Effector memory CD8-positive, alpha-beta T cell (primary cell): ENCODE measurements at places on chromosomes 7 and 10.

DNA sequence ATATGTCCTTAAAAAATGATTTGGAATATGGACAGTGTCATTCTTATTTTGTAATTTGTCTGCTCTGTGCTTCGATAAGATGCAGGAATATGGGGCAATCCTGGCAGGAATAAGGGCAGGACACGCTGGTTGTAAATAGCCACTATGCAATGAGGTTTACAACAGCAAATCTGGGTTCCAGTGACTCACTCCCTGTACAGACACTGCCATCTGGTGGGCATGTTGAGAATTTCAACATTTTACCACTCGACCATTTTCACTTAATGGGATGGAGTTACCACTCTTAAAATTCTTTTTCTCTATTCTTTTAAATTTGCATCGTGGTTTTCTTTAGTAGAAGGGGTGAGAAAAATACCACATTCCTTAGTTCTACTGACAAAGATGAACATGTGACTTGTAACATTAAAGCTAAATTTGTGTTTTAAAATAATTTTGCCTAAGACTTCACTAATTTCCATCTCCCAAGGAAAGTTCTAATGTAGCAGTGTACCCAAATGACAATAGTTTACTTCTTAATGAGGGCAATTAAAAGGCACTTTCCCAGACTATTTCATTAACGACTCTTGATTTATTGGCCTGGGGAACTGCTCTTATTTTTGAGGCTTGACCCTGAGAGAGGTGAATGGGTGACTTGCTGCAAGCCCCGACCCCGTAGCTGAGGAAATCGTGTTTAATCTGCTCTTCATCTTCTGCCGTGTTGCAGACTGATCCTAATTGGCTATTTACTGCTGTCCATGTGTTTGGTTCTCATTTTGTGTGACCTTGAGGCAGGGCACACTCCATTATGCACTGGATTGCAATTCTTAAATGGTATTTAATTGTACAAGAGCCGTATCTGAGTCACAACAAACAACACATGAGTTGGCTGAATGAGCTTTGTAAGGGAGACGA is 173.6 kb upstream of the IMMP2L start:
- H3K36me3 ChIP-seq: no peaks in the 10 kb centered on the region
- H3K4me1 ChIP-seq: no peaks in the 10 kb centered on the region
- peak; percentile 61 for DNase-seq
- no peak overlapping the region for H3K27ac ChIP-seq

DNA sequence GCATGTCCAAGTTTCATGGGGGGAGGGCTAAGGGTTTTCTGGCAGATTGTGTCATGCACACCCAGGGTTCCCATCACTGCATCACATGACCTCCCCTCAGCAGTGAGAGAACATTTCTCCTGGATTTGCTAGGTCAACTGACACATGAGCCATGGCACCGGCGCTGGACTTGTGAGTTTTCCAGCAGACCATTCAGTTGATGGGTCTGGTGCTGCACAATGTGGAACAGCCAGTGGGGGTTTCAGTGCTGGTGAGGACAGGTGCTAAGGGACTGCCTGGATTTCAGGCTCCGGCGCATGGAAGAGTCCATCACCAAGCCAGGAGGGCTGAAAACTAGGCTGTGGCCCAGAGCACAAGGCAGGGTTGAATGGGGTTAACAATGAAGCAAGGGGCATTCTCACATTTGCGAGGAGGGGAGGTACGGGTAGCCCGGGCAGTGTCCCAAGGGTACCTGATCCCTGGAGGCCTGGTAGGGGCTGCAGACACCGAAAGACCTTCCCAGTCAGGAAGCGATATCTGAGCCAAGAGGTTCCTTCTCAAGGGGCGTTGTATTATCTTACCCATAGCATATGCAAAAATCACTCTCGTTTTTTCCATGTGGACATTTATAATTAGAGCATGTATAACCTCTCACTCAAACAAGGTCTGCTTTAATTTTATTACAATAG is 203.0 kb downstream of the TNS3 start:
- H3K4me1 ChIP-seq: no peaks in the 10 kb centered on the region
- DNase-seq: no peak
- H3K4me3 ChIP-seq: no peak overlapping the region
- no peak overlapping the region for H3K27ac ChIP-seq
- H3K36me3 ChIP-seq: no peaks in the 10 kb centered on the region

- no peaks in the 10 kb centered on the region for H3K27me3 ChIP-seq
- H3K36me3 ChIP-seq: peaks cover 22% of the 10 kb centered on the region
- DNase-seq: no peak
- peak overlapping the region; percentile 92 for H3K4me3 ChIP-seq
- H3K27ac ChIP-seq: peak overlapping the region; percentile 96
Measured at GRCh38 chr10:14952851-14953423, 959 bp downstream of the DCLRE1C start.

DNA sequence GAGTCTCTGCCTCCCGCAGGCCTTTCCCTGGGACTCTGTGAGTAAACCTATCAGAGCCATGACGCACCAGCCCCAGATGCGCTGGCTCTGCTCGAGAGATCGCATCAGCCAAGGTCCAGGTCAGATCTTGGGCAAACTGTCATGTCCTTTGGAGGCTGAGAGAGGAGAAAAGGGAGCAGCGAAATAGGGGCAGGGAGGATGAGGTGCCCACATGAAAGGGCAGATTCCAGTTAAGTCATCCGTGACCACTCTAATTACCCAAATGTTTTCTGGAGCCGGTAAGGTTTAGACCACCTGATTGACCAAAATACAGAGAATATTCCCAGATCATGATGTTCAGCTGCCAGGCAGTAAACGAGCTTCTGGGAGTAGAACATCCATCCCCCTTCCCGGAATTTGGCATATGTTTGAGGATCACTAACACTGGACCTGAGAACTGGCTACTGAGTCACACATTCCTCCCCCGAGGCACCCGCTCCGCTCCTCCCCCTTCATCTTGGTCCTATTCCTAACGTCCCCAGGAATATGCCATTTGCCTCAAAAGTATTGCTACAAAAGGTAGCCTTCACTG is 88.0 kb downstream of the FGFR2 start:
- DNase-seq: no peak
- no peaks in the 10 kb centered on the region for H3K4me1 ChIP-seq
- no peak overlapping the region for H3K4me3 ChIP-seq
- no peaks in the 10 kb centered on the region for H3K36me3 ChIP-seq
- no peaks in the 10 kb centered on the region for H3K27me3 ChIP-seq

DNA sequence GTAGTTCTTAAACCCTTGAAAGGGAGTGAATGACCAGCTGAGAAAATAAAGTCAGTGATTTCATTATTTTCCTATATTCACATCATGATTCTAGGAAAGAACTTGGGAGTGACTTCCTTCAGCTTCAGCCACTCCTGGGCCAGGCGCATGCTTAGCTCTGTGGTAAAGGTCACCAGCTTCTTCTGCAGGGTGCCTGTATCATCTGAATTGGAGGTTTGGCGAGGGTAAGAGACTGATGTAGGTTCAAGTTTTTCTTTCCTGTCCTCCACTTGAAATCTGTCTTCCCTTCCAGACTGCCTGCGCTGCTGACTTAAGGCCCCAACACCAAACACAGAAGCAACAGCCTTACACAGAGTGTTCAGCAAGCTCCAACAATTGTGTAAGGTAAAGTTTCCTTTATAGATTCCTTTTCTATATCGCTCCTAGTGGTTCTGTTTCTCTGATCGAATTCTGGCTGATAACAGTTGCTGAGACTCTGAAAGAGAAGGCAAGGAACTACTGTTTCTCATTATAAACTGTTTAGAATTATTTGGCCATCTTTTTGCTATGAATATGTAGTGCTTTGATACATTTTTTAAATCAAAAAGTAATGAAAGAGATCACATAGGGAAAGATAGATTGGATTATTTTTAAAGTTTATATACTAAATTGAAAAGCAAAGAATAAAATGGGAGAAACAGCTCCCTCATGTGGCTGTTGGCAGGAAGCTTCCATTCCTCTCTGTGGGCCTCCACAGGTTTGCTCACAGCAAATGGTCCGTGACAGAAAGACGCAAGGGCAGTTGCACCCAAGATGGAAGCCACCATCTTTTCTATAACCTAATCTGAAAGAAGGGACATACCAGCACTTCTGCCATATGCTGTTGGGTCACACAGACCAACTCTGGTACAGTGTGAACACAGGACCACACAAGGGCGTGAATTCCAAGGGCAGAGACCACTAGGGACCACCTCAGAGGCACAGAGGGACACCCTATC is 14.0 kb downstream of the GATAD1 start:
- no peak overlapping the region for H3K27ac ChIP-seq
- peak; percentile 11 for DNase-seq
- H3K36me3 ChIP-seq: peaks cover 11% of the 10 kb centered on the region
- H3K4me1 ChIP-seq: no peaks in the 10 kb centered on the region

DNA sequence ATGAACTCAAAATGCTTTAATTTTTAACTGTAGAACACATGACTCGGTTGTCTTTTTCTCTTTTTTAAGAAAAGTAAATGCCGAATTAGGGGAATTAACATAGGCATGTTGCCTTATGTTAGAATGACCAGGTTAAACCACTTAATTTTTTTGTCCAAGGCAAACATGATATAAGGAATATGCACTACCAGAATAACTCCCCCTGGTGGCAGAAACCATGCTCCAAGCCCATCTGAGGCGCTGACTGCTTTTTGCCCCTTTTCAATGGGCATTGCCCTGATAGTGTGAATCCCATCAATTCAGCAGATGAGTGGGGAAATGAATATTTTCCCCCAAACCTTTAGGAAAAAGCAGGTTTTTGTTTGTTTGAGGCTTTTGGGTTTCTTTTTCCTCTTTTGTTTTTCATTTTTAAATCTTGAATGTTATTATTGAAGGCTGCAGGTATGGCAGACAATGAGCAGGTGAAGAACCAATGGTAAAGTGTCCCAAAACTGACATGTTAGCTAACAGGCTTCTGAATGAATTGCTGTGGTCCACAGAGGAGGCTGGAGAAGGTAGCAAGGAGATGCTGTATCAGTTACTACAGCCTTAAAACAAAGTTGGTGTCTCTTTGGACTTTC is 284.3 kb downstream of the SORCS3 start:
- no peaks in the 10 kb centered on the region for H3K4me1 ChIP-seq
- no peak overlapping the region for H3K27ac ChIP-seq
- DNase-seq: no peak
- no peaks in the 10 kb centered on the region for H3K27me3 ChIP-seq
- no peak overlapping the region for H3K4me3 ChIP-seq
- H3K36me3 ChIP-seq: no peaks in the 10 kb centered on the region

DNA sequence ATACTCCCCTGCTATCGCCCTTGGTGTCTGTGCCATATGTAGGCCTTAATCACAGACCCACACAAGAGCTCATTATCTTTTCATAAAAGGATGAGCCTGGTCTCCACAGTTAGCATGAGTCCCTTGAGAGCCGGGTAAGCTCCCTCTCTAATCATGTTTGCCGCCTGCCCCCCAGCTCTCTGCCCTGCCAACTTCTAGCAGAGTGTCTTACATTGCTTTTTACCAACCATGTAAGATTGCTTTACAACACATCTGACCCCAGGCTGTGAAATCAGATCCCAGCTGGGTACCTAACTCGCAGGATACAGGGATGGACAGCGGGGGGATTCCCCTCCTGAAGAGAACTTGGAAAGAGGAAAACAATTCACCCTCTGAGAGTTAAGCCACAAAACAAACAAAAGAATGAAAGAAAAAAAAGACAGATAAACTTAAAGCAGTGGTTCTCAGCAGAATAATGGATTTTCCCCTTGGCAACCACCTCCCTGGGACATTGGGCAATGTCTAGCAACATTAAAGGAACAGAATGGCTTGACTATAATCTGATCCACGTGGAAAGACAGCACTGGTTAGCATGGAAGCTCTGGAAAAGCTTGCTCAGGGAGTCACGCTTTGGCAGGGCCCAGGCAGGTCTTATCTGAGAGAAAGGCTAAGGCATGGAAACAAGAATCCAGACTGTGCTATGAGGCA is 39.4 kb upstream of the ATOH7 start:
- H3K36me3 ChIP-seq: no peaks in the 10 kb centered on the region
- H3K27ac ChIP-seq: no peak overlapping the region
- no peak overlapping the region for H3K4me3 ChIP-seq
- H3K4me1 ChIP-seq: peaks cover 5% of the 10 kb centered on the region
- H3K27me3 ChIP-seq: peaks cover 29% of the 10 kb centered on the region

DNA sequence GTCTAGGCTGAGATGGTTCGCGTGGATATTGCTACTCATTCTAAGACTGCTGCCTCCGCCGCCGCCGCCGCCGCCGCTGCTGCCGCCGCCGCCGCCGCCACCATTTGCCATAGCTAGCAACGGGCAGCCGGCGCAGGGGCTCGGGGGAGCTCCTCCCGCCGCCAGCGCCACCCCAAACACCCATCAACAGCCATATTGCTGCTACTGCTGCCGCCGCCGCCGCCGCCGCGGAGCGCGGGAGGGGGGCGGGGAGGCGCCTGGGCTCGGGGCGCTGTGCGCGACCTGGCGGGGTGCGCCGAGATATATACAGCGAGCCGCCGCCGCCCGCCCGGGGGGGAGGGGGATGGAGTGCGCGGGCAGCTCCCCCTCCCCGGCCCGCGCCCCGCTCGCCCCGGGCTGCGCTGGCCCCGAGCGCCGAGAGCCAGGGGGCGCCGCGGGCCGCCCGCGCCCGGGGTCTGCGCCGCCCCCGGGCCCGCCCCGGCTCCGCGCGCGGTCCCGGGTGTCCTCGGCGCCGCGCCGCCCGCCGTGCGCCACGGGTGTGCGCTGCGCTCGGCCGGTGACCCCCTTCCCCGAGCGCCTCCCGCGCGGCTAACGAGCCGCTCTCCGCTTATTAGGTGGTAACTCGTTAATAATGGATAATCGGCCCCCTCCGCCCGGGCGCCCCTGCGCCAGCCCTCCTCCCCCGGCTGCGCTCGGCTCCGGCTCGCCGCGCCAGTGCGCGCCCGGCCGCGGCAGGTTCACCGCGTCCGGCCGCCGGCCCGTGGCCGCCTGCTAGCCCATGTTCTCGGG is at the start of gene KCNMA1:
KCNMA1 (minus strand) TSS at position 277 of the 789 bp plus-strand sequence.
- peak within 1 kb of the TSS; percentile 80 for H3K4me3 ChIP-seq
- peaks cover 70% of the 10 kb centered on the region for H3K27me3 ChIP-seq
- no peaks in the 10 kb centered on the region for H3K36me3 ChIP-seq
- peaks cover 8% of the 10 kb centered on the region for H3K4me1 ChIP-seq

DNA sequence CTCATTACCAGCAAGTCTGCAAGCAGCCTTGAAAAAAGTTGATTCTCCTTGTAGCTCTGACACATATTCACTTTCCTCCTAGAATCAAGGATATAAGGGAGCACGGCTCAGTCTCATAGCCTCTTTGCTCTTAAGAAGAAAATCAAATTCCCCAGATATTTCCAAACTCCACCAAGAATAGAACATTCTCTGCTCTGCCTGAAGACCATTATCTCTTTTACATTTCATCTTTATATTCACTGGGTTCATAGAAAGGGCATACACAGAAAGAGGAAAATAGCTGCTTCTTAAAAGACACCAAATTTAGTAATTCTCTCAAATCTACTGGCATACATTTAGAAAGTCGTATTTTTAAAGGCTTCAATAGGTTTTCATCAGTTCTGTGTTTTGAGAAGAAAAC is 92.0 kb downstream of the HPSE2 start:
- no peak overlapping the region for H3K4me3 ChIP-seq
- DNase-seq: no peak
- H3K36me3 ChIP-seq: peaks cover 2% of the 10 kb centered on the region
- H3K27me3 ChIP-seq: no peaks in the 10 kb centered on the region

- no peak overlapping the region for H3K4me3 ChIP-seq
- no peak for DNase-seq
- H3K4me1 ChIP-seq: no peaks in the 10 kb centered on the region
- H3K27me3 ChIP-seq: no peaks in the 10 kb centered on the region
- no peak overlapping the region for H3K27ac ChIP-seq
Measured at GRCh38 chr10:99682752-99683151, 23.4 kb downstream of the ENTPD7 start.

GRCh38 chr7:102841290-102841689 is 71.5 kb upstream of the LRRC17 start:
- no peak overlapping the region for H3K4me3 ChIP-seq
- no peak overlapping the region for H3K27ac ChIP-seq
- H3K4me1 ChIP-seq: no peaks in the 10 kb centered on the region
